ENCODE measurements at places on chromosomes 2 and 18.

- no peak for DNase-seq
These were observed 219.5 kb downstream of the BCL2 start for GRCh38 chr18:63099848-63100629.

GRCh38 chr18:9658087-9658641 is 43.8 kb upstream of the PPP4R1 start:
- DNase-seq = no peak

- no peak for DNase-seq
These were observed 29.3 kb downstream of the NHEJ1 start for GRCh38 chr2:219131327-219131726.

DNA sequence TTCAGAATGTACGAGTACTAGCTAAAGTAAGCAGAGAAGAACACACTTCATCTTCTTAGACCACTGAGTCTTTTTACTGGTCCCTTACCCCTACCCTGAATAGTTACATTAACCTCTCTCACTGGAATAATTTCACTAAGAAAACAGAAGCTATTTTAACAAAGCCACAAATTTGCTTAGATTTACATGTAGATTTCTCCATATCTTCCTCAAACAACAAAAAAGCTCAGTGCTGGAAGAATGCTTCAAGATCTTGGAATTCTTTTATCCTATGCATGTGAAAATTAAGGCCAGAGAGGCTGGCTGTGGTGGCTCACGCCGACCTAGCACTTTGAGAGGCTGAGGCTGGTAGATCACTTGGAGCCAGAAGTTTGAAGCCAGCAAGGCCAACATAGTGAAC is 35.2 kb downstream of the MOGAT1 start:
- no peak for DNase-seq

GRCh38 chr18:22314001-22314400 is 103.7 kb downstream of the CTAGE1 start:
- no peak for DNase-seq

GRCh38 chr18:48637081-48637990 is 98.5 kb downstream of the CTIF start:
- no peak for DNase-seq

DNA sequence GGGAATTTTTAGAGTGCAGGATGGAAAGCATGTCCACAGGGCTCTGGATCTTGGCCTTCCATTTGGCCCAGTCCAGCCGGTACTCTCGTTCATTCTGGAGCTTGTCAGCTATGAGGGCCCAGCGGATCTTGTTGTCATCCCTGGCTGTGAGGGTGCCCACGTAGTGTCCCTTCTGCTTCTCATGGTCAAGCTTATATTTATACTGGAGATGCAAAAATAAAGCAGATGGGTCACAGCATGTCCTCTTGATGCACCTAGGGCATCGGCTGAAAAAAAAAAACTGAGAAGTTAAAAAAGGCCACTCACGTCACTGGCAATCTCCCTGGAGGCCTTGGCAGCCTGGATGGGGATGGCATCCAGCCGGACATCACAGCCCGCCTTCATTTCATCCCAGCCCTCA is 160.5 kb downstream of the RIF1 start:
- no peak for DNase-seq

- no peak for DNase-seq
These were observed 667.5 kb upstream of the HS6ST1 start for GRCh38 chr2:128986026-128986715.

- no peak for DNase-seq
These were observed 2.2 kb downstream of the KIAA1328 start for GRCh38 chr18:36831139-36831538.

- DNase-seq = no peak
These were observed 208.2 kb upstream of the CHAC2 start for GRCh38 chr2:53559302-53559966.

GRCh38 chr2:117607202-117607601 is 207.3 kb upstream of the DDX18 start:
- no peak for DNase-seq

GRCh38 chr18:11985586-11985985 is 4.3 kb downstream of the IMPA2 start:
- no peak for DNase-seq

DNA sequence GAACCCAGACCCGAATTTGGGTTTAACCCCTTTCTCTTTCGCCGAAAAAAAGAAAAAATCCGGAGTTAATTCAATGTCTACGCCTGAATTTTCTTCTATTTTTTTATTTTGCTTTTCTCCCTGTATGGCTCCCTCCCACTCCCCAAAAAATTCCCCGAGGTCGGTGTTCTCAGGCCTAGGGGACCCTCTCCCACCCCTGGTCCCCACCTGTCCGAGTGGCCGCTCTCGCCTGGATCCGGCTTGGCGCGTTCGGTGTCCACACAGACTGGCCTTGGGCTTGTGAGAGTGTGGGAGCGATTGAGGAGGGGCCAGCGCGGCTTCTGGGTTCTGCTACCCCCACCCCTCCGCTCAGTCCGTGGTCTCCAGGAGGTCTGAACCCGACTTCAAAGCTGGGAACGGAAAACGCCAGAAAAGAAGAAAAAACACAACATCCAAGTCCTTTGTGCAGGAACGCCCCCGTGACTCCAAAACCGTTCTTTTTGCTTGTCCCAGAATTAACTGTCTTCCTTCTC is 5.7 kb upstream of the EN1 start:
- no peak for DNase-seq

GRCh38 chr2:135647836-135648579 is 93.6 kb upstream of the UBXN4 start:
- DNase-seq = no peak

- DNase-seq = no peak
These were observed 28.2 kb upstream of the PRLH start for GRCh38 chr2:237538001-237538720.

DNA sequence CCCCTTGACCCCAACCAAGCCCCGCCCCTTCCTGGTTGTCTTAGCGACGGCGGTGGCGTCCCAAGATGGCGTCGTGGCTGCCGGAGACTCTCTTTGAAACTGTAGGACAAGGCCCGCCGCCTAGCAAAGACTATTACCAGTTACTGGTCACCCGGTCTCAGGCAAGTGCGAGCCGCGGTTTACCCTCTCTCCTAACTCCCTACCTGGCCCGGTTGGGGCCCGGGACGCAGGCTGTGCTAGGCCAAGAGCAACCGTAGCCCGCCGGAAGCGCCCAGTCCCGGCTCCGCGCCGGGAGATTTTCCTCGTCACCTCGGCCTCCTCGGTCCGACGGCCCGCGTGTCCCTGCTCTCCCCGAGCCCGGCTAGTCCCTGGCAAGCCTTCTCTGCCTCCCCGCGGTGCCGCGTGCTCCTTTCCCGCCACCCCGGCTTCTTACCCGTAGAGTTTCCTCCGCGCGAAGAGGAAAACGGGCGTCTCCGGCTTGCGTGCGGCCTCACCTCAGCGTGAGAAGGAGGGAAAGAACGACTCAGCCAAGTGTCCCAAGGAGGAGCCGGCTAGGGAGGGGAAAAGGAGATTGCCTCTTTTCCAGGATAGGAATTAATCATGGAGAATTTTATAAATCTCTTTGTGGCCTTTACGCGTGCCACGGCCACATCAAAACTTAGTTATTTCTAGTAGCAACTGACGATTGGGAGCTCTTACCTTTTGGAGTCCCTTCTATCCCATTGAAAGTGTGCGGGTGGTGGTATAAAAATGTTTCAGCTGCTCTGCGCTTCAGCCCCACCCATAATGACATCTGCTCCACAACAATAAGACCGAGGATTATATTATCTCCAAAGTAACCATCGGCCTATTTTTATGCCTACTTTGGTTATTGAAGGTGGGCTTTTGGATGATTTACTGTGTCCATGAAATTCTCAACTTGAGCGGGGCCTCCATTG is at the start of gene FBXO36:
FBXO36 (plus strand) TSS at position 55 of the 938 bp plus-strand sequence; CDS start at position 66, 11 bp downstream.
- DNase-seq = peak; percentile 11

- peak; percentile 11 for DNase-seq
These were observed 50.6 kb downstream of the GALNT3 start for GRCh38 chr2:165743442-165743841.

DNA sequence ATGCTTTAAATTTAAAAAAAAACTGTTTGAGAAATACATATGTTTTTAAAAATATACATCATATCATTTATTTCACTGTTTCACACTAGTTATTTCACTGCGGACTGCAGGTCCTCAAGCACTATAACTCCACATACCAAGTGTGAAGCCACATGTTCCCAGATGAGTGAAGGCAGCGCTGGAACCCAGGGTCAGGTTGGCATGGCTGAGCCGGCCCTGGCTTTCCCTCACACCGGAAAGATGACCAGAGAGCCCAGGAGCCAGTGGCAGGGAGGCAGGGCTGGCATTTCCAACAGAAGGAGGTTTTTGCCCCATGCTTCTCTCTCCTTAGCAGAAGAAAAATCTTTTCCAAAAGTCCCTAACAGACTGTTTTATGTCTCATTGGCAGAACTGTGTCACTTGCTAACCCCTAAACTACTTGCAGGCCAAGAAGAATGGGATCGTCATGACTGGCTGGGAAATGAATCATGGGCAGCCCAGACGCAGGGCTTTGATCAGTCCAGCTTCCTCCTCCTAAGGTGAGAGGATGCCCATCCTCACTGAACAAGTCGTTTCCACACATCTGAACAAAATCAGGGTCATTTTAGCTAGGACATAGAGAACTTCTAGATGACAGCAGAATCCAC is 287.6 kb upstream of the HNRNPA3 start:
- no peak for DNase-seq

- no peak for DNase-seq
These were observed 3.0 kb downstream of the PLEK start for GRCh38 chr2:68367953-68368653.

- no peak for DNase-seq
These were observed 679.0 kb upstream of the ID2 start for GRCh38 chr2:8002765-8003393.

- DNase-seq = no peak
These were observed 42.0 kb downstream of the SP140 start for GRCh38 chr2:230267556-230267955.

GRCh38 chr2:48265169-48266030 is 264.6 kb upstream of the STON1 start:
- DNase-seq = no peak

DNA sequence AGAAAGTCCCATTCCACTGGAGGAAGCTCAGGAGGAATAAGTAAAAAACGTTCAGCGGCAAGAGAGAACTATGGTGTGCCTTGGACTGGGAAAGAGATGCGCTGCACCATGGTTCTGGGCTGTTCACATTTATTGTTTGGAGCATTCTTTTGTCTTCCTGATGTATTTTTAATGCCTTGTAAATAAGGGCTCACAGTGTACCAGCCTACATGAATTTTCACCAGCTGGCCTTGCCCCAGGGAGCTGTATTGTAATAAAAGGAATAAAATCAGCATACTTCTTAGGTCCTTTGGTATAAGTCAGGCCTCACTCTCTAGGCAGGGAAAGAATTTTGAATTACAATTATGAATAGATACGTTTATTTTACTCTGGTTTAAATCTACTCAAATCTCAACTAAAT is 1249.6 kb downstream of the CNTNAP5 start:
- no peak for DNase-seq

- no peak for DNase-seq
These were observed 177.9 kb downstream of the ANTXR1 start for GRCh38 chr2:69190743-69191404.

GRCh38 chr2:160469164-160469563 is 24.4 kb downstream of the RBMS1 start:
- DNase-seq = no peak

- DNase-seq = no peak
These were observed 6.1 kb downstream of the PPP4R1 start for GRCh38 chr18:9608298-9608697.

DNA sequence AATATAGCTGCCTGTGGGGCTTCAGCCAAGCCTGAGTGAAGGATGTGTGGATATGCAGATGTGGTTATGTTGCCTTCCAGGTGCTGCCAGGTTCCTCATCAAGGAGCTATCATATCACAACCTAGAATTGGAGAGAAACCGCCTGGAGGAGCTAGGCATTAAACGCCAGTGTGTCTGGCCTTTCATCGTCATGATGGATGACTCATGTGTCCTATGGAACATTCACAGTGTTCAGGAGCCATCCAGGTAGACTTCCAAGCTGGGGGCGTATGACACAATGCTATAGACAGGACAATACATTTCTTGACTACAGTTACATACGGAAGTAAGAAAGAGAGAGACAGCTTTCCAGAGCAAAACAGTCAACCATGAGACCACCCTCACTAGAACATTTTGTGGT is 86.8 kb downstream of the ESCO1 start:
- DNase-seq = no peak

DNA sequence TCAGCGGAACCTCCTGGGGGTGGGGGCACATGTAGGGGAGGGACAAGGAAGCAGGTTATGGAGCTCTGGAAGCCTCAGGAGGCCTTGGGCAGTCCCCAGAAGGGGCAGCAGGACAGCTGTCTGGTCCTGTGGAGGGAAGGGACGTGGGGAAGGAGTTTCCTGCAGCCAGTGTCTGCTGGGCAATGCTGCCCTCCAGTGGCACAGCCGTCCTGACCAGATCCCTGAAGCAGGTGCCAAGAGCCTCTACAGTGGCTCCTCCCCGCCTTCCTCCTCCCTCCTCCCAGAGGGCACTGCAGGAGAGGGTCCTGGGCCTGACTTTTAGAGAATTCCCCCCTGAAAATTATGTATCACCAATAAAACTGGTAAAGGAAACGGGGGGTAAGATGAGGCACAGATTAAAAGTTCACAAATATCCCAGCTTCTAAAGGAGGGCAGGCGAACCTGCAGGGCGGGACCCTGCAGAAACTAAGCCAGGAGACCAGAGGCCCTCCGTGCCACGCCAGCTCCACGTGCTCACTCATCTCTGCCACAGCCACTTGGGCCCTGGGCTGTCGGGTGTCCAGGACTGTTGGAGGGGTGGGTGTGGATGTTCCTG is 258.5 kb downstream of the TWIST2 start:
- no peak for DNase-seq

DNA sequence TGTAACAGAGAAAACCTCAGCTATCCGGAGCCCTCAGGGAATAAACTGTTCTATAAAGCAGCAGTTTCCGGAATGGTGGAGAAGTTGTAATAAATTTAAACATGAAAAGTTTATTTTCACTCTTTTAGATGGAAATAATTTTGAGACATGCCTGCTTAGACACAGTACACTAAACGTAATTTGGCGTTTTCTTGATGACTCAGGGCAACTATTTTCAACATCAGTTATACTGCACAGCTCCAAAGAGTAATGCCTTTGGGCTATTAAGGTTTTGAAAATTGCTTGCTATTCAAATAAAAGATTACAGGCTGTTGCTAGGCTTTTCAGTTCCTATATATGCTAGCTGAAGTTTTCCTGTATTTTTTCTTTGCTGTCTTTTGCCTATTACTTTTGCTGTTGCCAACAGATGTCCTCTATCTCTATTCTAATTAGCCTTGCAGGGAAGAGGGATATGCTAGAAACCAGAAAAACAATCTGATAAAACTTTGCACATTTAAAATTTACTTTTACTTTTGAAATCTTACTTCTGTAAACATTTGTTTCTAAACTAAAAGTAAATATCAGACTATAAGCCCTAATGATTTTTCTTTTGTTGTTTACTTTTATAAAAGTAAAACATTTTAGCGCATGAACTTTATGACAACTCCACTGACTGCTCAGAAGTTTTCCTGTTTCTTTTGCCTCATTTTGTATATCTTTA is 113.4 kb upstream of the WDSUB1 start:
- DNase-seq = no peak

- no peak for DNase-seq
These were observed 93.5 kb upstream of the SLC14A2 start for GRCh38 chr18:45521777-45522176.

Measured in memory B cell (primary cell).